Smooth muscle cell of bladder (primary cell): ENCODE measurements at places on chromosomes 4 and X. TPM values are rescaled to one million over a fixed set of nuclear protein-coding genes. Genes with fewer than 3 reads are reported as not detected.

The PAGE2B gene
- 0.28 TPM in 1 of 2 replicates, not detected in the other for total RNA-seq

The RIBC1 gene
- total RNA-seq = 0.71 and 0.74 TPM in 2 replicates

The C4orf51 gene
- total RNA-seq = not detected in 2 replicates

The TMEM175 gene
- 12.7 and 13.1 TPM in 2 replicates for total RNA-seq

The SPCS3 gene
- total RNA-seq = 105 and 118 TPM in 2 replicates

The LIAS gene
- 5.4 and 6.5 TPM in 2 replicates for total RNA-seq

The LUZP4 gene
- not detected in 2 replicates for total RNA-seq

The AKAP4 gene
- total RNA-seq = not detected in 2 replicates

The SERTM2 gene
- 2.1 and 2.3 TPM in 2 replicates for total RNA-seq
